Right lobe of liver (tissue), 6 donors: ENCODE measurements at places on chromosomes 6 and 20.
A peak's percentile ranks its signal among the peaks of the same experiment; 100 is the strongest.

DNA sequence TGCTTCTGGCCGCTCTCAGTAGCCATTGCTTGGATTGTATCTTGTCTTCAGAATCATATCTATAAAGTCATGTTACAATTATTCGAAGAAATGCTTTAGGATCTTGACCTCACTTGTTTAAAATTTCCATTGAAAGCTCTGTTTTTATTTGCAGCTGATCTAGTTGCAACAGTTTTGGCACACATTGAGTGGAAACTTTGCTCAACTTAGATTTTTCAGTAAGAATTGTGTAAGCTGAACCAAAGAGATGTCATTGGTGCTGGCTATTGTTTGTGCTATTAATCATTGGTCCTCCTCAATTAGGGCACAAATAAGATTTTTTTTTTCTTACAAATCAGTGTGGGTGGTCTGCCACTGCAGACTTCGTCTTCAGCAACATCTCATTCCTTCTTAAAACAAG, 649.2 kb downstream of the MMUT start:
- no peak for DNase-seq

DNA sequence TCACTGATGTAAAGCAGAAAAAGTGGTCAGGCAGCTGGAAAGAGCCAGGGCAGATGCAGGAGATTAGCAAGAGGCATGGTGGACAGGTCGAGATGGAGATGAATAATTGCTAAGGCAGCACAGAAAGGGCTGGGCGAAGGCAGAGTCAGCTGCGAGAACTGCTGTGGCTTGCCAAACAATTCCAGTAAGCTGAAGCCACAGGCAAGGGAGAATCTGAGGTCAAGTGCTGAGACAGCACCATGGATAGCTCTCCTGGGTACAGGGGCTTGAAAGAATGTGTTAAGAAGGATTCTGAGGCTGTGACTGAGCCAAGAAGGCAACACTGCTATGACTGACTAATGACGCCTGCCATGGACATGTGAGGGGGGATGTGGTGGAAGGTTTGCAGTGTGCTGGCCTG, 220.8 kb upstream of the FOXA2 start:
- no peak for DNase-seq

GRCh38 chr6:12265791-12266190, 24.4 kb upstream of the EDN1 start:
- no peak for DNase-seq

DNA sequence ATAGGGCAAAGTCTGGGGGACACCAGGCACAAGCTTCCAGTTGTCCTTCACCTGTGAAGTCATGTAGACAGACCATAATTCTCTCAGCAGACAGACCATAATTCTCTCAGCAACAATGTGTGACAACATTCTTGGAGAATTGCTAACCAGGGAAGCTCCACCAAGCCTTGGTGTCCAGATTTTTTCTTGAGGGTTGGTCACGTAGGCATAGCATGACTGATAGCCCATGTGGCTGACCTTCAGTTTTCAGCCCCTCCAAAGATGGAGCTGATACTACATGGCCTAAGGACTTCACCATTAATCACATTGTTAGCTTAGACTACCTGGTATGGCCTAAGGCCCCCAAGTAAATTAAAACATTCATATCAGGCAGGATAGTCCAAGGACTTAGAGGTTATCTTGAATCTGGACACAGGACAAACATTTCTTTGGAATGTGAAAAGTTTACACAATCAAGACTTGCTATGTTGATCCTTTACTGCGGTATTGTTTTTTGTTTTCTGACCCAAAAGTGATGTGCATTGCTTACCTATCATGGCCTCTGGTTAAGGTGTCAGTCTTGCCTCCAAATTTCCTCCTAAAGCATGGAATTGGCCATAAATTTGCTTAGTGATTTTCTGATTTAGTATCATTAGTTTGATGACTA, 76.9 kb downstream of the CEP57L1 start:
- DNase-seq = no peak

- no peak for DNase-seq
These were observed 68.3 kb upstream of the KIF16B start for GRCh38 chr20:16641511-16642023.

- DNase-seq = no peak
These were observed 15.6 kb downstream of the STX16 start for GRCh38 chr20:58666702-58667101.

DNA sequence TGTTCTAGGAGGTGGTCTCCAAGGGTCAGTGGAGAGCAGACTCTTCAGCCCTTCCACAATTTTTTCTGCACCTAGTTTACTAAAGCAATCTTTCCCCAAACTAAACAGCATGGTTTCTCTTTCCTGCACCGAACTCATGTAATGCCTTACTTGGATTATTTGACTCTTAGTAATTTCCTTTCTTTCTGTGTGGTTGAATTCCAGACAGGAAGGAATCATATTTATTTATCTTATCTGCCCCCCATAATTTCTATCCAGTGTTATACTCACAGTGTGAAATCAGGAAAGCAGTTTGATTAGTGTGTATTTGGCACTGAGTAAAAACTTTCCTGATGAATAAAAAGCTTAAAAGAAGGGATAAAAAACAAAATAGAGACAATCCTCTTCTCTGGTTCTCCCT, 140.3 kb upstream of the STMND1 start:
- DNase-seq = no peak

DNA sequence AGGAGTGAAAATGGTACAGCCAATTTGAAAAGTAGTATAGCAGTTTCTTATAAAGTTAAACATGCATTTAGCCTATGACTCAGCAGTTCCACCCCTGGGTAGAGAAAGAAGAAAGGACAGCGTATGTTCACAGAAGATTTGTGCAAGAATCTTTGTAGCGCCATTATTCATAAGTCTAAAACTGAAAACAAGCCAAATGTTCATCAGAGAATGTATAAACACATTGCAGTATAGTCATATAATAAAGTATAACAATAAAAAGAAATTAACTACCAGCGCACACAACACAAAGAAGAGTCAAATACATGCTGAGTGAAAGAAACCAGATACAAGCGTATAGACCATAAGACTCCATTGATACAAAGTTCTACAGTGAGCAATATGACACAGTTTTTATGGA, 294.0 kb downstream of the SAMD5 start:
- no peak for DNase-seq

GRCh38 chr6:34792605-34793500, 970 bp downstream of the BLTP3A start:
- peak; percentile 51 for DNase-seq

DNA sequence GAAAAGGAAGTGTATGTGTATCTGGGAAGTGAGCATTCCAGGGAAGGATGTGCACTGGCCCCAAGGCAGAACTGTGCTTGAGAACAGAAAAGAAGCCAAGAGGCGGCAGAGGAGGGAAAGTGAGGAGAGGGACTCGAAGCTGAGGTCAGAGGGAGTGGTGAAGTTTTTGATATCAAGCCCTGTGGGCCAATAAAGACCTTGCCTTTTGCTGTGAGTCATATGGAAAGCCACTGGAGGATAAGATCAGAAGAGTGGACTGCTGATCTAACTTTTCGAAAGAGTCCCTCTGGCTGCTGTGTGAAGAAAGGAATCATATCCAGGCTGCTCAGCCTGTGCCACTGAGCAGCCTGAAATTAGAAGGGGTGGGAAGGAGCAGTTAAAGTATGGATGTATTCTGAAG, 99.4 kb downstream of the EYA4 start:
- DNase-seq = no peak

DNA sequence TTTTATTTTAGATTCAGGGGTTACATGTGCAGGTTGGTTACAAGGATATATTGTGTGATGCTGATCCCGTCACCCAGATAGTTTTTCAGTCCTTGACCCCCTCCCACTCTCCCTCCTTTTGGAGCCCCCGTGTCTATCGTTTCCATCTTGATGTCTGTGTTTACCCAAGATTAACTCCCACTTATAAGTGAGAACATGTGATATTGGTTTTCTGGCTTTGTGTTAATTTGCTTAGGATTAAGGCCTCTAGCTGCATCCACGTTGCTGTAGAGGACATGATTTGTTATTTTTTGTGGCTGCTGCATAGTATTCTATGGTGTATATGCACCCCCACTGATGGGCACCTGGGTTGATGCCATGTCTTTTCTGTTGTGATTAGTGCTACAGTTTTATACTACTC, 178.6 kb downstream of the PLCB1 start:
- no peak for DNase-seq

GRCh38 chr6:69594405-69594804, 202.4 kb downstream of the LMBRD1 start:
- no peak for DNase-seq

DNA sequence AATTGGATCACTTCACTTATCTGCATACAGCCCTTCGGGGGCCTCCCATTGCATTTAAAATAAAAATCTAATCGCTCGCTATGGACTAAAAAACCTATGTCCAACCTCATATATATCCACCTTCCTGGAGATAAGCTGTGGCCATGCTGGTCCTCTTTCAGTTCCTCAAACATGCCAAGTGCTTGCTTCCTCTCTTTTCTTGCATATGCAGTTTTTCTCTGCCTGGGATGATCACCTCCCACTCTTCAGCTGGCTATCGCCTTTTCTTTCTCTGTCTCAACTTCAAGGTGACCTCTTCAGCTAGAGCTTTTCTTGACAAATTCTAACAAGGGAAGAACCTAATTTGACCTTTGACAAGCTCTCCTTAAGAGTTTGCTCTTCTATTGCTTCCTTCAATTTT, 5.6 kb upstream of the TFB1M start:
- DNase-seq = no peak

DNA sequence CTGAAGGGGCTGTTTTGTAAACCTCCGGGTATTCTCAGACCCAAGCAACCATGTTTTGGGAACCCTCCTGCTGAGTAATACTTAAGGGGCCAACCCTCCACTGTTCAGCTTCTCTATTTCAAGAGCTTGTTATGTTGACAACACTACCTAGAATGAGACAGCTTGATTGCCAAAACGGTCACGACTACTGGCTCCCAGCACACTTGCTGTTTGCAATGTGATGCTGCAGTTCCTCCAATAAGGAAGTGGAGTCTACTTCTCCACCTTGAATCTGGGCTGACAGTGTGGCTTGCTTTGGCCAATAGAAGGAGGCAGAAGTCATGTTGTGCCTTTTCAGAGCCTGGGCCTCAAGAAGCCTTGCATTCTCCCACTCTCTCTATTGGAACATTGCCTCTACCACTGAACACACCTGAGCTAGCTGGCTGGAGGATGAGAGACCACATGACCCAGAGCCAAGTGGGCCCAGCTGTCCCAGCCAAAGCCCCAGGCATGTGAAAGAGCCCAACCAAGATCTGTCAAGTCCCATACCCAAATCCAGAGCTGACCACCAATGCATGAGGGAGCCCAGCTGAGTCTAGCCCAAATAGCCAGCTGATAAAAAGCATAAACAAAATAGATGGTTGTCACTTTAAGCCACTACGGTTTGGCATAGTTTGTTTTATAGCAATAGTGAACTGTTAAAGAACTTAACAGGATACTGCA, 108.0 kb downstream of the PRND start:
- no peak for DNase-seq

DNA sequence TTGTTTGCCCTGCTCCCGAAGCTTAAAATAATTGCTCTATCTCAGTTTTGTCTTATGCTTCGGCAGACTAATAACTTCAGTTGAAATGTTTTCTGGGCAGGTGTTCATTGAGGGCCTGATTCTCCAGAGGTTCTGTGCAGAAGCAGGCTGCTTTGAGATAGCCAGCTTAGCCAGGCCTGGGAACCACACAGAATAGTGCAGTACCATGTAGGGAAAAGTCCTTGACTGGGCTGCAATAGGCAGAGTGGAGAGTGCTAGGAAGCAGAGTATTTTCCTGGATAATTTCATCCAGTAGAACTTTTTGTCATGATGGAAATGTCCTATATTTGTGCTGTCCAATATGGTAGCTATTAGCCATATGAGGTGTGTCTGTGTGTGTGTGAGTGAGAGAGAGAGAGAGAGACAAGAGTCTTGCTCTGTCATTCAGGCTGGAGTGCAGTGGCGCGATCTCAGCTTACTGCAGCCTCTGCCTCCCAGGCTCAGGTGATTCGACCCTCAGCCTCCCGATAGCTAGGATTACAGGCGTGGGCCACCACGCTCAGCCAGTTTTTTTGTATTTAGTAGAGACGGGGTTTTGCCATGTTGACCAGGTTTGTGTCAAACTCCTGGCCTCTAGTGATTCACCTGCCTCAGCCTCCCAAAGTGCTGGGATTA, 15.9 kb downstream of the TOP1 start:
- DNase-seq = no peak

GRCh38 chr6:167866642-167867041, 39.9 kb downstream of the AFDN start:
- DNase-seq = no peak

DNA sequence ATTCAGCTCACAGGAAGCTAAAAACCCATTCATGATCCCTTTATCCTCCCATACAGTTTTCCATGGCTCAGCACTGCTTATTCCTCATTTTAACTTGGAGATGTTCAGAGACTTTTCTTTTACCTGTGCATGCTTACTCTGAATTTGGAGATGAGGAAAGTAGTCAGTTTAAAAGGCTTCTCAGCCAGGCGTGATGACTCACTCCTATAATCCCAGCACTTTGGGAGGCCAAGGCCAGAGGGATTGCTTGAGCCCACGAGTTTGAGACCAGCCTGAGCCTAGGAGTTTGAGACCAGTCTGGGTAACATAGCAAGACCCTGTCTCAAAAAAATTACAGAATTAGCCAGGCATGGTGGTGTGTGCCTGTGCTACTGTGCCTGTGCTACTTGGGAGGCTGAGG, 30.3 kb upstream of the TMEM217 start:
- no peak for DNase-seq

- no peak for DNase-seq
These were observed 2.7 kb upstream of the EDN3 start for GRCh38 chr20:59297686-59298085.

DNA sequence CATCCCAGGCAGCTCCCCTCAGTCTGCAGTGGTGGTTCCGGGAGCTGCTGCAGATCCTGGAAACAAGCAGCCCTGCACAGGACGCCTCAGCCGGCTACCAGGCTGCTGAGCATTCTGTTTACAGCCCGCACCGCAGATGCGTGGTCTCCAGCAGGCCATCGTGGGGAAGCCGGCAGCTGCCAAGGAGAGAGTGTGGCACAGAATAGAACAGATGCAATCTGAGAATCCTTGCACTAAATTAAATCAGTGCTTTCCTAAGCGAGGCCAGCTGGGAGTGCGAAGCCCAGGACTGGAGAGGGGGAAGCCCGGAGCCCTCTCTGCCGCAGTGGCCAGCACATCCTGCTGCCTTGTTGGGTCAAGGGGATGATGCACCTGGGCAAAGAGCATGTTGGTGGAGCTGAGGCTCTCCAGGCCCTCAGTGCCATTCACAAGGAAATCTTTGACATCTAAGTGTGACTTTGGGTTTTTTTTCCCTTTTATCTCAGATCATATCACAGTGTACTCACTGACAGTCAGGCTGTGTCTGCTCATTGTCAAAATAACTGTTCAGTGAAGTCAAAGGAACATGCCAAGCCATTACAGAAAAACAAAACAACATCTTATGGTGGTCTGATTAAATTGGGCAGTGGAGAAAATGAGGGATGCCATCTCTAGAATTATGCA, 118.1 kb downstream of the SYNDIG1 start:
- DNase-seq = no peak

- DNase-seq = peak; percentile 77
These were observed 248.8 kb downstream of the TTLL2 start for GRCh38 chr6:167573461-167574215.

- DNase-seq = no peak
These were observed 15.6 kb upstream of the MPC1 start for GRCh38 chr6:166398348-166398747.
